ENCODE measurements at places on chromosomes 2 and 18.

GRCh38 chr2:950080-950966 lies at the start of gene SNTG2:
Gene SNTG2 (plus strand): TSS chr2:950849. CDS start chr2:950997, 148 bp downstream.
- peak; percentile 72 for DNase-seq

DNA sequence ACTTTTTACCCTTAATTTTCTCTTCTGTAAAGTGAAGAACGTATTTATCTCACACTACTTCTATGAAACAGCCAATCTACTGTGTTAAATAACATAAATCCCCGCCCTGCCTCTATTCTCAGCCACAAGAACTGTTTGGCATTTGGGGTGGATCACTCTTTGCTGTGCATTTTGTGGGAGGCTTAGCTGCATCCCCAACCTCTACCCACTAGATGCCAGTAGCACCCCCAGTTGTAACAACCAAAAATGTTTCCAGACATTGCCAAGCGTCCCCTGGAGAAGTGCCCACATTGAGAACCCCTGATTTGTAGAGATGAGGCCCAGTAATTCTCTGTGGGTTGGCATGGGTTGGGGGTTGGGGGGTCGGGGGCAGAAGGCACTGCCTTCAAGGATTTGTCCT lies 94.7 kb upstream of the BOD1L2 start:
- no peak for DNase-seq

DNA sequence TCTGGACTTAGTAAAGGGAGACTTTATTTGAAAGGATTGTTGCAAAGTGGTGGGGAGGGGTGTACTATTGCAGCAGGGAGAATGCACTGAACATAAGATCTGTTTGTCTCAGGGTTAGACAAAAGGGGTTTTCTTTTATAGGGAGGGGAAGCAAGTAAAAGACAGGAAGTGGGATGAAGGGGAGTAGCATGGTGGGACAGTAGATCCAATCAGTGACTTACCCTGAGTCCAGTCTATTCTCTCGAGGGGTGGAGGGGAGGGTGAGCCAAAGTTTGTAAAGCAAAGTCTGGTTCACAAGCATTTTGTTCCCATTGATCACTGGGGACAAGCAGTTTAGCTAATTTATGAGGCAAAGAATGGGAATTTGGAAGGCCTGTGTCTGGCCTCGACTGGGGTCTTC lies 35.0 kb upstream of the CYP27C1 start:
- no peak for DNase-seq

- no peak for DNase-seq
Measured at GRCh38 chr2:47510745-47511144, 107.8 kb downstream of the MSH2 start.

GRCh38 chr2:240733803-240734495 lies 42.3 kb downstream of the AQP12A start:
- DNase-seq: no peak

DNA sequence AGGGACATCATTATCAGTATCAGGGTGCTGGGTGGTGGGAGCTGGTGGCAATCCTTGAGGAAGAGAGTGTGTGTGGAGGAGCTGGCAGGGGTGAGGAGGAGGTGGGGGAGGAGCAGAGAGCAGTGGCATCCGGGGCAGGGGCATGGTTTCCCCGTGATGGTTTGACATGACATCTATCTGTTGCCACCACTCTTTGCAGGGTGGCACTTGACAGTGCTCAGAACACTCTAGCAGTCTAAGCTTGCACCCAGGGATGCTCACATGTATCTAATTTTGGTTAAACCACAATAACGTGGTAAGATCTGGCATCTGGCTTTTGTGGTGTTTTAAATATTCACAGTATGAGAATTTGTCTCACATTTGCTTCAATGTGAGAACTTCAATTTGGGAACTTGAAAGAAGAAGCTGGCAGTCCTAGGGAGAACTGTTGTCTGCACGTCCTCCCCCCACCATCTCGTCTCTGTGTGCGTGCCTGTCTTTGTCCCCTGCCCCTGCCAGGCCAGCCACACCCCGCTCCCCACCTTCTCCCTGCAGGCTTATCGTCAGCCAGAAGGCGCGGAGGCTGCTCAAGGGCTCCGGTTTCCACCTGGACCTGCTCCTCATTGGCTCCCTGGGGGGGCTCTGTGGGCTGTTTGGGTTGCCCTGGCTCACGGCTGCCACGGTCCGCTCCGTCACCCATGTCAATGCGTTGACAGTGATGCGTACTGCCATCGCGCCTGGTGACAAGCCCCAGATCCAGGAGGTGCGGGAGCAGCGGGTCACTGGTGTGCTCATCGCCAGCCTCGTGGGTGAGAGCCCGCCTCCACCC lies 11.7 kb downstream of the SLC4A3 start:
- DNase-seq: no peak

DNA sequence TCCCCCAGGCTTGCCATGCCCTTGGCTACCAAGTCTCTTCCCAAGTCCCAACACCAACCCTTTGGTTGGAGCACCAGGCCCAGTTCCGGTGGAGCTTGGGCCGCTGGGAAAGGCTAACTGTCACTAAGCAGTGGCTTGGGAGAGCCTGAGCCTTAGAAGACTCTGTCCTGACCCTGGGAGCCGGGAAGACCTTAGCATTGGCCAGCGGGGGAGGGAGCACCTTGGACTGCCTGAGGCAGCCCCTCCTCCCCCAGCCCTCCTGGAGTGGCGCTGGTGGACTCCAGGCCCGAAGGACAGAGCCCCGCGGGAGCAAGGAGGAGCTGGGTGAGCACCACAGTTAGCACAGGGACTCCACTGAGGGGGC lies 62.5 kb upstream of the POMC start:
- DNase-seq: no peak

- DNase-seq: no peak
Measured at GRCh38 chr2:98372579-98372978, 26.3 kb downstream of the CNGA3 start.

- no peak for DNase-seq
Measured at GRCh38 chr2:64749446-64749845, 95.7 kb upstream of the SERTAD2 start.

DNA sequence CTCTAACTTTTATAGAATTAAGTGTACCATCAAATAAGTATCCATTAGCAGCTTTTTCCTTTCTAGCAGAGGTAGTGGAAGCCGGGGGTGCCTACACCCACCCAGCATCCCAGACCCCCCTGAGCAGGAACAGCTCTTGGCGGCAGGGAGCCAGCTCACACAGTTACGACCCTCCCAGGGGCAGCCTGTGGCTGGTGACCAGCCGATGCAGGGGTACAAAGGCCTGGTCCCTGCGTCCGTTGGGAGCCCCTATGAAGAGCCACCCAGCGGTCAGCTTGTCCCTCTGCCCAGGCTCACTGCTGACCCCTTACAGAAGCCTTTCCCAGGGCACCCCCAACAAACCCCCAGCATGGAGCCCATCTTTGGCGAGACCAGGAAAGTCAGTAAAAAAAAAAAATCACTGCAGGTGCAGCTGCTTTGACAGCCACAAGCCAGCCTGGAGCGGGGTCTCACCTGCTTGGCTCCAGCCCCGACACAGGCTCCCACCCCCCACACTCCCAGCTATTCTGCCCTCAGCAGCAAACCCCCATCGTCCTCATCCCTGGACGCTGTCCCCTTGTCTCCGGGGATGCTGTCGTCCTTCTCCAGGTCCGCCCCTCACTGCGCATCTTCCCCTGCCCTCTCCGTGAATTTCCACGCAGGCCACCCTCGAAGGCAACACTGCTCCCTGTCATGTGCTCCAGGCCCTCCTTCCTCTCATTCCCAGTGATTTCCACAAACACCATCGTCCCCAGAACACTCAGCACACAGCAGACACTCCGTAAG lies 43.1 kb downstream of the GPC1 start:
- no peak for DNase-seq

GRCh38 chr2:136917411-136917881 lies 152.1 kb downstream of the THSD7B start:
- DNase-seq: peak; percentile 59

GRCh38 chr2:59167514-59167913 lies 926.4 kb upstream of the FANCL start:
- no peak for DNase-seq

DNA sequence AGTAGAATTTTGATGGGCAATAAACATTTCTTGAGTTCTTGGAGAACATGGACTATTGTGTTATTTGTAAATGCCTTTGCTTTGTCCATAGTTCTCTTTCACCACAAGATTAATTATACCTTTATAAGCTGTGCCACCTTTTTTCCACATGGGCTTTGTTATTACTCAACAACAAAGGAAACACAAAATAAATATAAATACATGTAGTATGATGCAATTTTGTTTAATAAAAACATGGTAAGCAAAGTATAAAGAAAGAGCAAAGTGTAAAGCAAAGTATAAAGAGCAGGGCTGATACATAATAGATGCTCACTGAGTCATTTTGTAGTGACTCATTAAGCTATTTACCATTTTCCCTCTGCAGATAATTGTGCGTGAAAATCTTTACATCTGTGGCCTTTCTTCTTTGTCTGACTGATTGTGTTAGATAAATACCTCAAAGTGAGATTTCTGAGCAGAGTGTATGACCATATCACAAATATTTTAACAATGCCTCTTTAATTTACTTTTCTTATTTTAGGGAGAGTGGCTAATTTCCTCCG lies 80.9 kb downstream of the CERS6 start:
- DNase-seq: no peak

DNA sequence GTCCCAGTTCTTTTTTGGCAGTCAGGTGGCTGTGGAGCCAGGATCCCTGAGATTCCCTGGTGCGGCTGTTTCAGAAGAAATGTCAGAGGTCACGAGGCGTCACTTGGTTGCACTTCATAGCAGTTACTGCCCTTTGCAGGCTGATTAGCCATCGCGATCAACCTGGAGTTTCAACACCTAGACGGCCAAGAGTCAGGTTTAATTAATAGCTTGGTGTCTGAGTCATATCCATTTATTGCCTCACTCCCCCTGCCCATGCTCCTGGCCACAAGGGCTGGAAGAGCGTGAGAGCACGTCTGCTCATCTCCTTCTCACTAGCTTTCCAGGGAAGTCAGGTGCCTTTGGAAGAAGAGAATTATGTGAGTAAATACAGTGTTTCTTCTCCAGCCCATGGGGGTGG lies 552.3 kb downstream of the TSN start:
- no peak for DNase-seq

DNA sequence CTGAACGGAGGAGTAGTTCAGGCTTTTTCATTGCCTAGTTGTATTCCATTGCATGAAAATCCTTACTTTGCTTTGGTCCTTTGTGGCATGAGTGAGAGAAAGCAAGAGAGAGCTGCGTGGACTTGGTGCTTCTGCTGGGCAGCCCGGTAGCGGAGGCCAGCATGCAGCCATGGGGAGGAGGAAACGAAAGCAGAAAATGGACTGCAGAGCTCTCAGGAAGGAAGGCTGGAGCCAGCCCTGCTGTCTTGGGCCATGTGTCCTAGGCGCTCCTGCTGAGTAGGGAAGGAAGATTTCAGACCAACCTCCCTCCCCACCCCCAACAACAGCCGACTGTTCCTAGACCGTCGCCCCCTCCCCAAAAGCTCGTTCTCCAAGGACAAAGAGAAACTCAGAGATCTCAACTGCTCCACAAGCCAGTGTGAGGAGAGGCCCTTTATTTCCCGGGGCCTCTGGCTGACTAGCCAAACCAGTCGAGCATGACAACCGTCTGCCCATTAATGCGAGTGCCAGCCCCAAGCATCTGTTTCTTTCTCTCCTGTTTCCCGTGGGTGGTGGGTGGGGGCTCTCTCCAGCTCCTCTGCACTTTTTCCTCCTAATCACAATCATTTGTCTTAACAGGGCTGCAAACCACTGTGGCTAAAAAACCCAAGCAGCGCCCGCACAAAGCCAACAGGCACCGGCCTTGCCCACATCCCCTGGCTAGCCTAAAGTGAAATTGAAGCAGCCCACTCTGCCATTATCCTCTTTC lies 66.8 kb upstream of the FZD7 start:
- no peak for DNase-seq

DNA sequence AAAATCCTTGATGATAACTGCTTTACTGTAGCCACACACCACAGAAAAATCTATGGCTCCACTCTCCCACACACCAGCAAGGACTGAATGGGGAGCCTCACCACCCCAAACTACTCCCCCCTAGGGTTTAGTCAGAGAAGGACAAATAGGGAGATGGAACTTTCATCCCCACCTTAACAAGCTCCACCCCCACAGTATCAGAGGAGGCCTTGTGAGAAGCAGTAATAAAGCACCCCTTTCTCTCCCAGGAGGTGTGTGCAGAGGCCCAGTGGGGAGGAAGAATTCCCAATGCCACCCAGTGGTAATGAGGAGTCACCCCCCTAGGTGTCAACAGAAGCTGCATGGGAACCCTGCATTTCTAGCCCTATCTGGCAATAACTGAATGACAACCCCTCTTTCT lies 224.9 kb downstream of the TNS1 start:
- DNase-seq: no peak

DNA sequence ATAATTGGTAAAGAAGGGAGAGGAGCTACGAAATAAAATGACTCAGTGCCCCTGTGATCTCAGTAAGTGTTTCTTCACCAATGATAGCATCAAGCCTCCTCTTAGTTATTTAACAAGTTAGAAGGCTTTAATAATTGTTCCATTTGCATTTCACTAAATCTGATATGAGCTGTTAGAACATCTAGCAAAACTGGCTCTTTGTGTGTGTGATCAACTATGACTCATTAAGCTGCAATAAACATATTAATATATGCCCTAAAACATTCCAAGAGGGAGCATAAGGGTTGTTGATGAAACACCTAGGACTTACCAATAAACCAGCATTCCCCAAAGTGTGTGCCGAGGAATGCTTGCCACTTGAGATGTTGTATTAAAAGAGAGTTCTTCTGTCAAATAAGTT lies 115.2 kb downstream of the OSBPL6 start:
- no peak for DNase-seq

GRCh38 chr2:208373460-208374089 lies 33.0 kb upstream of the PTH2R start:
- peak; percentile 33 for DNase-seq

GRCh38 chr2:172340394-172340793 lies 87.0 kb upstream of the ITGA6 start:
- DNase-seq: no peak

GRCh38 chr2:240433973-240434727 lies 1.3 kb upstream of the GPC1 start:
- DNase-seq: peak; percentile 31

- DNase-seq: peak; percentile 82
Measured at GRCh38 chr2:112941753-112942653, 31.0 kb downstream of the IL37 start.

DNA sequence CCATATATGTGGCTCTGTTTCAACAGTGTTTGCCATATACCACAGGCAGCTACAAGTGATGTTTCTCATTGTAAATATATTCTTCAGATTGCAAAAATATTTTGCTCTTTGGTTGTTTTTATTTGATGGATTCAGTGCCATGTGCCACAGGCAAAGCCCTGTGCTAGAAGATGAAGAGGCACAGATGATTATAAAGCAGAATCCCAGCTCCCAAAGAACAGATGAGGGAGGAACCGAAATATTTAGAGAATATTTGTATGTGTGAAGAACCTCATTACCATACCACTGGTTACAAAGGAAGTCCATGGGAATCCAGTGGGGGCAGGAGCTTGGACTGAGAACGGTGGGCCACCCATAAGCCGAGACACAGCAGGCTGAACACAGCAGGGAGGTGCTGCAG lies 143.8 kb upstream of the NDUFV2 start:
- no peak for DNase-seq
